ENCODE measurements at places on chromosomes 12 and 14. TPM values are rescaled to one million over a fixed set of nuclear protein-coding genes. Genes with fewer than 3 reads are reported as not detected.

KCNC2 gene
- not detected for total RNA-seq

RNASE4 gene
- 12.8 TPM for total RNA-seq

HOXC6 gene
- under 0.01 TPM for total RNA-seq

MIP gene
- 0.26 TPM for total RNA-seq

AKAP6 gene
- 0.86 TPM for total RNA-seq

PLCZ1 gene
- not detected for total RNA-seq

Data from dermis lymphatic vessel endothelial cell (primary cell).